ENCODE measurements at places on chromosomes 11 and 22.

DNA sequence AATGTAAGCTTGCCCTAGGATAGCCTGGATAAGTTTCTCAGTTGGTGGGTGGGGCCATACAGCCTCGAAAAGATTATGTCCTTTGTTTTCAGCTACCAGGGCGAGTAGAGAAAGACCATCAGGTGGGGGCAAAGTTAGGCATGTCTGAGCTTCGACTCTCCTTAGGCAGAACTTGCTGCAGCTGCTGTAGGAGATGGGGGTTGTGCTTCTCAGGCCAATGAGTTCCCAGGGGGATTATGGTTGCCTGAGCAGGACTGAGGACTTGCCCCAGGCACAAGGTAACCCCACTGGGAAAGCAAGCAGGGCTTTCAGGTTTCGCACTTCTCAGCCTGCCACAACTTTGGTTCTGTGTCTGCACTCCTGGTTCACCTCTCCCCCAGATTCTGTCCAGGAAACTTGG is 173.4 kb upstream of the SESN3 start:
- no peak for DNase-seq

- DNase-seq, result no peak
These were observed 5.6 kb downstream of the RGL4 start for GRCh38 chr22:23696326-23696851.

DNA sequence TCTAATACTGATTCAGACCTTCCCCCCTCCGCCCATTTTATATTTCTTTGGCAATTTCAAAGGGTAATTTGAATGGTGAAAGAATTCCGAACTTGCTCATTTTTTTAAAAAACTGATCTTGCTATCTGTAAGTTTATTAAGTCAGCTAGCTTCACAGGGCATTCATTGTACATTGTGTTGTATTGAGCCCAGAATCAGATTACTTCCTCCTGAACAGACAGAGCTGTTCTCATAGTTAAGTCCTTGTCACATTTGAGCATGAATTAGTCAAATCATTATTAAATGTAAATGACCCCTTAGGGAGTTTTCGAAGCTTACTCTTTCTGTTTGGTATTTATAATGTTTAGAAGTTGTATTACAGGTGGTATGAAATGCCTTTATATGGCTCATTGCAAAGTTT is 34.4 kb downstream of the CYP2R1 start:
- DNase-seq, result no peak

DNA sequence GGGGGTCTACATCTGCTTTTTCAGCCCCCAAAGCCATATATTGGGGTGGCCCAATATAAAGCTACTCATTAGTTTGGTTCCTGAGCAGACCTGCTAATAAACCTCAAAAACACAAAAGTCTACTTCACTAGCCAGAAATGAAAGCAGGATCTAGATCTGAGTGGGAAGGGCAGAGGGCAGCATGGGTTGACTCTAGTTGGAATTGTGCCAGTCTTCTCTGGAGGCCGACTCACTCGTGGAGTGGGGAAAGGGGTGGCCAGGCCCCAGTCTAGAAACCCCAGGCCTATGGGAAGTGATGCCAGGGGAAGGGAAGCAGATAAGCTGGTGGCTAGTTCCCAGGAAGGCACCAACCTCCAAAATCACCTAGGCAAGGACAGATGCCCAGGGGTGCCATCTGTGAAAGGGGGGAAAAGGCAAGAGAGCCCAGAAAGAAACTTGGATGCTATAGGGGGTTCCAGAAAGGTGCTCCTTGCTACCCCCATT is 5.3 kb downstream of the PATZ1 start:
- no peak for DNase-seq

- no peak for DNase-seq
These were observed 1027.7 kb upstream of the CCDC90B start for GRCh38 chr11:84313830-84314359.

DNA sequence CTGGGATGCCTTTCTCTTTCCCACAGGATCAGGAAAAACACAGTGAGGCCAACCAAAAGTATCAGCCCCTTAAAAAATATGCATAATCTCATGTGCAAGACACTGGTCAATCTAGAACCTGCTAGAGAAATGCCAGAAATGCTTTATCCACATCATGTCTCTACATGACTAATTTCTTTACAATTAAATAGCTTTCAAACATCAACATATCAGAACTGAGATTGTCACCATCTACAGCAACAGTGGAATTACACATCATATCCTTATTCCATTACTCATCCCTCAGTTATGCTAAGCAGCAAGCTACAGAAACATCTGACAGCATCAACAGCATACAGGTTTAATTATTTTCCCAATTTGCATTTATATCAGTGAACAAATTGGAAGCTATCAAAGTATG is 78.8 kb downstream of the DDIAS start:
- DNase-seq, result no peak

- no peak for DNase-seq
These were observed 9.1 kb downstream of the CPT1A start for GRCh38 chr11:68832476-68833181.

- no peak for DNase-seq
These were observed 89.7 kb upstream of the SHISAL1 start for GRCh38 chr22:44402196-44403111.

Data from DMS53 (cell line).